ENCODE measurements at places on chromosomes 1 and 21.
A peak's percentile ranks its signal among the peaks of the same experiment; 100 is the strongest.

- DNase-seq: no peak
Measured at GRCh38 chr1:31744165-31744888, 19.8 kb downstream of the ADGRB2 start.

DNA sequence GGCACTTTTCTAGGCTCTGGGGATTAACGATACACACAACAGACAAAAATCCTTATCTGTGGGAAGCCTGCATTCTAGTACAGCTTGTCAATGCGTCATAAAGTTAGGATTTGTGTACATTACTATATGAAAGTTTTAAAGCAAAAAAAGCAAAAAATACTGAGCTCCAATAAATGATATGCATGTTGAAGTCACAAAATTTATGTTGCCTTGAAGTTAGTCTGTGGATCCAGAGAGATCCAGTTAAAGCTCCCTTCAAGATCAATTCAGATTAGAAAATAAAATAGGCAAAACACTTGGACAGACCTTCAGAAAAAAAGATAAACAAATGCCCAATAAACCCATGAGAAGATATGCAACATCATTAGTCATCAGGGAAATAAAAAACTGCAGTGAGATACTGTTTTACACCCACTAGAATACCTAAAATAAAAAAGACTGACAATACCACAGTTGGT is 33.1 kb upstream of the KCNQ4 start:
- peak; percentile 10 for DNase-seq

- DNase-seq: no peak
Measured at GRCh38 chr1:25223471-25223870, 8.8 kb downstream of the SYF2 start.

GRCh38 chr1:230005040-230005439 is 62.0 kb upstream of the GALNT2 start:
- no peak for DNase-seq

DNA sequence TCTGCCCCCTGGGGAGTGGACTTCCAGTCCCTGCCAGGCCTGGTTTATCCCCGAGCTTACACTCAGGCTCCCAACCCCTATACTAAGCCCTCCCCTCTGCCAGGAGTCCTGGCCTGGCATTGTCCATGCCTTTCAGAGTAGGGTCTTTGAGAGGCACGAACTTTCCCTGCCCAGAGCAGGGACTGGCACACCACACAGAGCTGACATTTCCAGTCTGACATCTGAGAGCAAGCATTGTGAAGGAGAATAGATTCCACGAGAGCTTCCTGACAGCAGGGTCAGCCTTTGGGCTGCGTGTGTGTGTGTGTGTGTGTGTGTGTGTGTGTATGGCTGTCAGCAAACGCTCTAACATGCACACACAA is 59.5 kb upstream of the LAPTM5 start:
- no peak for DNase-seq

GRCh38 chr1:67078291-67078690 is 24.3 kb upstream of the SLC35D1 start:
- no peak for DNase-seq

GRCh38 chr1:220438741-220439140 is 89.2 kb upstream of the MARK1 start:
- no peak for DNase-seq

GRCh38 chr1:175870217-175870616 is 126.8 kb upstream of the TNR start:
- no peak for DNase-seq

DNA sequence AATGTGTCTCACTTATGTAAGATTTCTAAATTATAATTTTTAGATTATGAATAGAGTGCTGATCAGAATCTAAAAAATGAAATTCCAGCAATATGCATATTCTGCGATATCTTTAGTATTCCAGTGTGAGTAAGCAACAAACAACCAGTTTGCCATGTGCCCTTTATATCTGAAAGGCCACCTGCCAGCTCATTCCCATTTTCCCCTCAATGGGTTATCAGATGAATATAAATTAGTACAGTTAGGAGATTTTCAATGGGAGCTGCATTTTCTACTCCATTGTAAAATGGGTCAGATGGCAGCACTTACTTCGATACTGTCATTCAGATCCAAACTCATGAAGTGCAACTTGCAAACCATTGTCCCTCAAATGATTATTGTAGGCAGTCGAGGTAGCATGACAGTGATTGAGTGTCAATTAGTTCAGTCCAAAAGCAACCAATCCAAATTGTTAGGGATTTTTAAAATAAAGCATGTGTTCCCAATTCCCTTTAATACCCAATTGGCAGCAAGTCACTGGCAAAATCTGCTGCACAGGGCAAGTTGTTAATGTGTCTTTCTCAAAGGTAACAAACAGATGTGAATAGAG is 680.3 kb downstream of the LRRIQ3 start:
- no peak for DNase-seq

GRCh38 chr1:68332041-68332440 is 99.7 kb upstream of the WLS start:
- DNase-seq: peak; percentile 50
